ENCODE measurements at places on chromosomes 11 and 22.

DNA sequence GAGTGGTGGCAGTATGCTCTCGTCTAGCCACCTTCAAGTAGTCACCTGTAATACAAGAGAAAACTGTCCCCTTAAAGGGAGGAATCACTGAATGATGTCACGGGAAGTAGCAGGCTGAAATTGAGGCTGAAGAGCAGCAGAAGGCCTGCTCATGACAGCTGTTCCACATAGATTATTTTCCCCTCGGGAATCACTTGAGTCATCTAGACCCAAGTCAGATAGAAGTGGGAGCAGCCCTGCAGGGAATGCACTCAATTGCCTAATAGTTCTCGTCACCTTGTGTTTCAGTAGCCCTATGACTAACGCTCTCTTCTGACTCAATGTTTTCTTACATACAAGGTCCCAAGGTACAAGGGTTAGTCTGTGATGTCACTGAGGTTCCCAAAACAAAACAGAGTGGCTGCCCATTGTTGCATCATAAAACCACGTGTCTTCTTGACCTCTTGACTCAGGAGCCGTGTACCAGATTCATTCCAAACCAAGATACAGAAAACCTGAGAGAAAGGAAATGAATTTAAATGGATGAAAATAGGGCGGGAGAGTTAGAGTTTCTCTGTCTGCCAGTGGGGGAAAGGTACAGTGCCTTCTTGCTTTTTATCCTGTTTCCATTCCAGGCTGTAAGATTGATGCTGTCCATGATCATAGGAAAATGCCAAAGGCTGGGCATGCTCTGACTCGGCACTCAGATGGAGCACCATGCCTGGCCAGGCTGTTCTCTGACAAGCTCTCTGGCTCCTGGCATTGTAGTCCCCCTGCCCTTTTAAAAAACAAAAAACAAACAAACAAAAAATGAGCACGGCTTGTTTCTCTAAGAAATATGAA, 21.6 kb upstream of the C11orf96 start:
- DNase-seq = peak; percentile 100

- DNase-seq = no peak
Observed at GRCh38 chr22:31089160-31090100, 8.3 kb downstream of the SMTN start.

DNA sequence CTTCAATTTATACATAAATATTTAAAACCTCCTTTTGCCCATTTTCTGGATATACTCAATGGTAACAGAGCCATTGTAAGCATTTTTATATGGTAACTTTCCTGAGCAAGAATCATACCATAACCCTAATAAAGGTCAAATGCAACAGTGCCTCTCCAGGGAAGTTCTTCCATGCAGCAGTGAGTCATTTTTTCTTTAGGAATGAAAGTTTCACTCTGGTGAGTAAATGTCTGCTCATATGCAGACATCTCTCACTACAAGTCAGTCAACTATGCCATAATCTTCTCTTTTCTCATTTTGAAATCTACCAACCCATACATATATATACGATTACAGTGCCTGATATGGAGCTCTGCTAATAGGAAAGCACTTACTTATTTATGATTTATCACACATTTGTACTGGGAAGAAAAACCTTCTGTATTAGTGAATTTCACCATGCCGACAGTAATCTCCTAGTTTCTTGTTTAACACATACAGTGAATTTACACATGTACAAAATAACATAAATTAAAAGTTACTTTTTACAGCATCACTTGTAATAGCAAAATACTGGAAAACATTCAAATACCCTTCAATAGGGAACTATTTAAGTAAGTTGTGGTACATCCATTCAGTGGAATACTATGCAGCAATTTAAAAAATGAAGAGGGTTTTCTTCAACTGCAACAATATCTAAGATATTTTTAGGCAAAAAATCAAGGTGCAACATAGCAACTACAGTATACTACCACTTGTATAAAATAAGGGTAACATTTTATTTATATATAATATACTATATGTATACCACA, 16.0 kb downstream of the STK33 start:
- DNase-seq = peak; percentile 6

- DNase-seq = no peak
Observed at GRCh38 chr11:32500001-32500400, 64.7 kb upstream of the WT1 start.

- no peak for DNase-seq
Observed at GRCh38 chr22:37033605-37034430, 14.3 kb downstream of the MPST start.

GRCh38 chr11:117180661-117181585, 2.4 kb downstream of the SIDT2 start:
- peak; percentile 59 for DNase-seq

- no peak for DNase-seq
Observed at GRCh38 chr11:71138737-71139425, 113.5 kb downstream of the SHANK2 start.

GRCh38 chr11:63614136-63614671, at the start of gene PLAAT3:
PLAAT3 (minus strand) TSS chr11:63614433; CDS start chr11:63614014, 419 bp downstream.
- DNase-seq = no peak

DNA sequence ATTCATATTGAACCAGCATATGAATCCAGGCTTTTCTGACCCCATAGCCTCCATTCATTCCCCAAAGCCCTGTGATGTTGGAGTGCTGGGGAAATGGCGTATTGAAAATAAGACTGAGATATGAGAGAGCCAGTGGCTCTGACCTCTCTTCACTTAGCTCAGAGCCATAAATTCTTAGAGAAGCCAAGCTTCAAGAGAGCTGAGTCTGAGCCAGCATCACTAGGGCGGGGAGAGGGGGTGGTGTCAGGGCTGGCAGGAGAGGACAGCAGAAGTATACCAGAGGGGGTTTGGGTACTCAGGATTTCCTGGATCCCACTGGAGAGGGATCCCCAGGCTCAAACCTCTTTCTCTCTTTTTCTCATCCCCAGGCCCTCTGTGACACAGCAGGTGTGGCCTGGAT, 16.7 kb upstream of the MOGAT2 start:
- DNase-seq = no peak

- no peak for DNase-seq
Observed at GRCh38 chr11:64126371-64126770, 39.5 kb downstream of the MACROD1 start.

DNA sequence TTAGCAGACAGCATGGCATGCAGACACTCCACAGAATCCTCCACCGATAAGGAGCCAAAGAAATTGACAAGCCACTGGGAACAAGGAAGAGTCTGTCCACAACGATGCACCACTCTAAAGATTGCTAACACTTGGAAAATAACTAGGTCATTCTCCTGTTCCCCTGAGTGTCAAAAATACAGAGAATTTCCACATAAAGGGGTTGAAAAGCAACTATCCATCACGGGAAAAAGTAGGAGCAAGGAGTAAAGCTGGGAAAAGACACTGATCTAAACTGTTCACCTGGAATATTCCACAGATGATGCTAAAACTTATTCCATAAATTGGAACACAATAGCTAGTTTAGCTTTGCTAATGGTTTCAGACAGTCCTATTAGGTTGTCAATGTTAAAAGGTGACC, 47.0 kb upstream of the SLC25A1 start:
- DNase-seq = no peak

- DNase-seq = no peak
Observed at GRCh38 chr11:95404370-95404769, 173.4 kb upstream of the SESN3 start.

DNA sequence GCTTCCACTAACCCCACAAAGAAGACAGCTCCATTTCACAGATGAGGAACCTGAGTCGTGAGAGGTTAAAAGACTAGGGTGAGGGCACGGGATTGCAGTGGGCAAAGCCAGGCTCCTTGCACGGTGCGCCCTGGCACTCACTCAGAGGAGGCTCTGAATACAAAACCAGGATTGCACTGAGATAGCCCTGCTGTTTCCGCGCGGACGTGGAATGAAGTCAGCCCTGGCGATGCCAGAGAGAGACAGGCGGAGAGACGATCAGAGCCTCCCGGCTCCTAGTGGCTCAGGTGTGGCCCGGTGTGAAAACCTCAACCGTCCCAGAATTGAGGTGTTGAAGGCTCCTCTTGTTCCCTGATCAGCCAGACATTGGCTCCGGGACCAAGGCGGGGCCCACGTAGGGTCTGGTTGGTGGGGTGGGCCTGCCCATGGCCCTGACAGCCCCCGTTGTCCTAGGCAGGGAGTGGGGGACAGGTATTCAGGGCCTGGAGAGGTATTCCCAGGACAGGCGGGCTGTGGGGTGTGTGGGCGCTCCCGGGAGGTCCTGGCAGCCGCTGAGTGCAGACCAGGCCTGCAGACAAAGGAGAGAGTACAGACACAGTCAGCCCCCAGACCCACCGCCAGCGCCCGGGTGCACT, 43.1 kb upstream of the LINC01488 start:
- DNase-seq = no peak

- DNase-seq = no peak
Observed at GRCh38 chr11:75306529-75306928, 44.9 kb downstream of the ARRB1 start.

DNA sequence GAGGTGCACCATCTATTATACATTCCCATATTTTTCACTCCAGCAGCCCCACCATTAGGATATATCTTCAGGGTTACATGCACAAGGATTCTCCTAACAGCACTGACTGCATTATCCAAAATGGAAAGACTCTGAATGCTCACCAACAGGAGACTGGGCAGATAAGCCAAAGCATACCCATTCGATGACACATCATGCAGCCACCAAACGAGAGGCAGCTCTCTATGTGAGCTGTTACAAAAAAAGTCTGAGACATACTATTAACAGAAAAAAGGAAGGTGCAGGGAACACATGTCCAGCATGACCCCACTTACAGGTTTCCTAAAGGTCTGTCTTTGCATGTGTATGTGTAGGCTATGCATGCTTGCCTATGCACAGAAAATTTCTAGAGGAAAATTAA, 12.4 kb upstream of the SERPIND1 start:
- DNase-seq = peak; percentile 34

DNA sequence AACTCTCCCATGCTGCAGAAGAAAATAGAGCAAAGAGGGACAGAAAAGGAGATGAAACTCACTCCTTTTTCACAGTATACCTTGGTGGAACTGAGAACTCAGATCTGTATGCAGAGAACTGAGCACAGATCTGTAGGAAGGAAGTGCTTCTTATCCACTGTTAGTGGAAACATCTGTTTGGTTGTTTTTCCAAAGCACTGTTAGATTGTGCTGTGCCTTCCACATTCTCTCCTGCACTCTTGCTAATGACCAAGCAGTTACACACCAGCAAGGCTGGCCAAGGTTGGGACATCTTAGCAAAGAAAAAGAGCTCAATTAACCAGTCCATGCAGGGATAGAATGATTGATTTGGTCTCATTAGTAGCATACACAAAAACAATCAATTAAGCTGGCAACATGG, 20.1 kb upstream of the SIK2 start:
- peak; percentile 57 for DNase-seq

DNA sequence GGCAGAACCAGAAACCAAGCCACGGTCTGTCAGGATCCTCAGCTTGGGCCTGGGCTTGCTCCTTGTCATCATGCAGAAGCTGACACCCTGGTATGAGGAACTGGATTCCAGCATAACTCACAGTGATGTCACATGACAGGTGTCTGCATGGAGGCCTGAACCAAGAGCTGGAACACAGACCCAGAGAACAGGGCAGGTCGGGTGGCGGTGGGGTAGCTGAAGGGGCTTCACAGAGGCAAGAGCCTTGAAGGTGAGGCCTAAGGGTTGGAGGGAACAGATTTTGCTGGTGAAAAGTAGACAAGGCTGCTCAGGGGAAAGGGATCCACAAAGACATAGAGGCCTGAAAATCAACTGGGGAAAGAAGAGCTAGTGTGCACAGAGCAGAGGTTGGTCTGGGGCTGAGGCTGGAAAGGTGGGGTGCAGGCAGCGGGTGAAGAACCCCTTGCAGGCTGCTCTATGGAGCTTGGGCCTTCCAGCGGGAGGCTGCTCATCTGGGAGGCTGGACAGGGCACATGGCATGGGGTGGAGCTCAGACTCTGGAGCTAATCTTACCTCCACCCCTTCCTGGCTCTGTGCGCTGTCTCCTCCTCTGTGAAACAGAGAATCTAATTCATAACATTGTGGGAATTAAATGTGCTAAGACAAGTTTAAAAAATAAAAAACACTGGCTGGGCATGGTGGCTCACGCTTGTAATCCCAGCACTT, 18.4 kb upstream of the RPS3 start:
- no peak for DNase-seq

Measured in foreskin fibroblast (primary cell).